HCT116 (cell line): ENCODE measurements at places on chromosomes 7 and 10.

- no peak for DNase-seq
These were observed 53.2 kb downstream of the WDFY4 start for GRCh38 chr10:48737886-48738285.

GRCh38 chr10:29470843-29471543 lies 163.8 kb downstream of the SVIL start:
- no peak for DNase-seq

DNA sequence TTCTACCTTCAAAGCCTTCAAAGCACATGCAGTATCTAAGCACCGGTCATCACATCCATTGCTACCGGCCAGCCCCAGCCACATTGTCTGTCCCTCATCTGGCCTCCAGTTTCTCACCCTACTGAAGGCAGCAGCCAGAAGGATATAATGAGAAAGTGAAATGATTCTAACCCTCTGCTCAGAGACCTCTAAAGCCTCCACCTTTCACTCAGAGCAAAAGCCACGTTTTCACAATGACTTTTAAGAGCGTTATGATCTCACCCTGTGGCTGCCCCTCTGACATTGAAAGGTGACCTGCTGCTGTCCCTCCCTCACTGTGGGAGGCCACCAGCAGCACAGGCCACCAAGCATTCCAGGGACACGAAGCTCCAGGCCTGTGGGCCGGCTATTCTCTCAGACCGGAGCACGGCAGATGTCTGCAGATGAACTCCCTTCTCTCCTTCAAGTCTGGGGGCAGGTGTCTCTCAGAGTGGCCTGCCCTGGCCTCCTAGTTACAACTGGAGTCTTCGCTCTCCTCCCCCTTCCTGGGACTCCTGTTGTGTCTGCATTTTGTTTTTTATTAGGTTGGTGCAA lies 94.9 kb upstream of the EEPD1 start:
- no peak for DNase-seq

DNA sequence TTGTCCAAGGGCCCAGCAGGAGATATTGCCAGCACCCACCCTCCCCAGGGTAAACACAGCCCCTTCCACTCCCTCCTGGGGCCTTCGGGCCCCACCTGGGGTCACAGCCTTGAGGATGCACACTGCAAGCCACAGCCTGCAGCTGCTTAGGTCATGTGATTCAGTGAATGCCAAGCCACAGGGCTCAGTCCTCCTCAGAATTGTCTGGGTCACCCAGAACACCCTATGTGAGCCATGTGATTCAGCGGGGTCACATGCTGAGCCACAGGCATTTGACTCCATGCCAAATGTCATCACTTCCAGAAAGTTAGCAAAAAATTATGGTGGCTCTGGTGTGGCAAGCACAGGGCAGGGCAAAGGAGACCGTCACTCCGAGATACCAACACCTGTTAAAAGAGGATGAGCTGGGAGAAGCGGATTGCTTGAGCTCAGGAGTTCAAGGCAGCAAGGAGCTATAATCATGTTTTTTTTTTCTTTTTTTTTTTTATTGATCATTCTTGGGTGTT lies 17.2 kb upstream of the PSAP start:
- DNase-seq = no peak

- DNase-seq = no peak
These were observed 50.8 kb downstream of the PHYHIPL start for GRCh38 chr10:59227136-59227673.

- DNase-seq = no peak
These were observed 568.3 kb downstream of the INHBA start for GRCh38 chr7:41134300-41135255.

DNA sequence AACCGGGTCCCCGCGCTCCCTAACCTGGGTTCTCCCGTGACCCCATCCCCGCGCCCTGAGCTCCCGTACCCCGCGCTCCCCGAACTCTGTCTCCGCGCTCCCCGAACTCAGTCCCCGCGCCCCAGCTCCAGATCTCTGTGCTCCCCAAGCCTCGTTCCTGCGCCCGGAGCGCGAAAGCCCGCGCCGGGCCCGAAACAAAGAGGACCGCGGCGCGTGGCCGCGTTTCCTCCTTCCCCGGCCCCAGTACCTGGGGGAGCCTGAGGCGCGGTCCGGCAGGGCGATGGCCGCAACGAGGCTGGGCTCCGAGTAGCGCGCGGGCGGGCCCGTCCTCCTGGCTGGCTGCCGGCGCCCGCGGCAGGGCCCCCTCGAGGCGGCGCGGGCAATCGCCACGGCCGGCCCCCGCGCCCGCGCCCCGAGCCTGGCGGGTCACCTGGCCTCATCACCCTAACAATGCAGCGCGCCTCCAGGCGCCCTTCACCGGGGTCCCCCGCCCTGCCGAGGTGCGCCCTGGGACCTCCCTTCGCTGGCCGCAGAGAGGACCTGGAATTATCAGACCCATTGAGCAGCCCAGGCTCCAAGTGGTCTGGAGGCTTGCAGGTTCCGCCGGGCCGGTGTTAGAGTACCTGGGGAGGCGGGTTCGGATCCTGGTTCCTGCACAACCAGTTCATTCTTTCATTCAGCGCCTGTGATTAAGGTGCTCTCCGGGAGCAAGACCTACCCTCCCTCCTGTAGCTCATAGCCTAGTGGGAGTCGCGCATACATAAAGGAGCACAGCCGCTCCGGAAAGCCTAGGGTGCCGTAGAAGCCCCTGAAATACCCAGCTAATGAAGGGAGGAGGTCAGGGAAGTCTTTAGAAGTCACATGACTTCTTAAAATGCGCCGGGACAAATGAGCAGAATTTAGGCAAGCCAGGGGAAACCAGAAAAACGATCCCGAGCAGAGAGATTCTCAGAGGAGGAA lies at the start of gene TNS3:
TNS3 (minus strand) TSS at position 308 of the 960 bp plus-strand sequence. CDS start 142,475 bp downstream, outside the sequence.
- DNase-seq = no peak

DNA sequence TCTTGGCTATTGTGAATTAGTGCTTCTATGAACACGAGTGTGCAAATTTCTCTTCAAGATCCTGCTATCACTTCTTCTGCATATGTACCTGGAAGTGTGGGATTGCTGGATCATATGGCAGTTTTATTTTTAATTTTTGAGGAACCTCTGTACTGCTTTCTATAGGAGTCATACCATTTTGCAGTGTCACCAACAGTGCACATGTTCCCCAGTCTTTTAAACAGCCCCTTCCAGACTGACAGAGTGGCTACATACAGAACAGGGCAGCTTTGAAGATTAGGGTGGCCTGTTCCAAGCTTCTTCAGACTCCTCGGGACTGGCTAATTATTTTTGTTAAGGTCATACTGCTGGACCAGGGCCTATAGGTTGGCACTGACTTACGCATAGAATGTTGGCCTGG lies 82.9 kb downstream of the AUTS2 start:
- no peak for DNase-seq

- DNase-seq = peak; percentile 21
These were observed 657 bp downstream of the HACD1 start for GRCh38 chr10:17616403-17617030.

DNA sequence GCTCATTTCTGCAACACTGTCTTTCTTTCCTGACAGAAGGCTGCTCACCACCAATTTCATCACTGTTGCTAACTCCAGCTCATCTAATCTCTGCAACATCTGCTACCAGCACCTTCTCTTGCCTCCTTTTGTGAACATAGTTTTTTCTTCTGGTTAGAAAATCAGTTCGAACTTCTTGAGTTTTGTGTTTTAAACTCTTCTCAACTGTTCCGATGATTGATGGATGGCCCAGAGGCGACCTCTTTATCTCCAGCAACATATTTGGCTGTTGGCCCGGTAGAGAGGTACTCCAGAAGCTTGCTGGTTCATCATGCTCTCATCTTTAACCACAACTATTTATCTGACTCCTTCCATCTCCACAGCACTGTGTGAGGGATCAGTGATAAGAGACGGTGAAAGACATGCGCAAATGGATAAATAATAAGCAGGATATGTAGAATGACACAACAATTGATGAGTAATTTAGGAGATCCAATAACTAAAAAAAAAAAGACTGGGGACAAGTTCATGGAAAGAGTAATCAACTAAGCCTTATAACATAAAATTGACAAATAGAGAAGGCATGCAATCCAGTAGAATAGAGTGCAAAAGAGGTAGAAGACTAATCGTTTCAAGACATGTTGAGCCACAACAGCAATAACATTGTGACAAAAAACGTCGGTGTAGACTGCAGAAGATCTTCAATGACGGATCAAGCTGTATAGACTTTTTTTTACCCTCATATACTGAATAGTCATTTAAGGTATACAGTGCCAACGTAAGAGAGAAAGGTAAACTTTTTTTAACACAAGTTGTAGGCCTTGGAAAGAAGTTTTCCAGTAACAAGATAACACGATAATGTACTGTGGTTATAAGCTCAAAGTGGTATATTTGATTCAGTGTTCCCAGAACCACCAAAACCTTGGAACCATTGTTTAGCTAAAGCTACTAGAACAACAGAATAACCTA lies 152.2 kb downstream of the CRPPA start:
- peak; percentile 72 for DNase-seq

GRCh38 chr10:13913897-13914296 lies 327.1 kb downstream of the PRPF18 start:
- no peak for DNase-seq

DNA sequence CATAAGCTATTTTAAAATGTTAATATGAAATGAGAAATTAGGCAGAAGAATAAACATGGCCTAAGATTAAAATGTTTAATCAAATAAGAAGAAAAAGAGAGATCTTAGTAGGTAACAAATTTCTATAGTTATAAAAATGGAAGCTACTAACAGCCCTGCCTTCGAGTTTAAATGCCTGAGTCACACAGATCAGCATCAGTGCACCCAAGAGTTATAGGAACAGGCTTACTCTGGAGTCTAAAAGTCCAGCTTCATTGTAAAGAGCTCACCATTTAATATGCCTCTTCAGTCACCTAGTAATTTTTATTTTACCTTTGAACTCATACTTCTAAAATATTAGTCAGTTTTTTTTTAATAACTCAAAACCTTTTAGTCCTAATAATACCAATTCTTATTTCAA lies 52.6 kb downstream of the BRI3 start:
- DNase-seq = no peak

- DNase-seq = no peak
These were observed 492.9 kb downstream of the PTPRN2 start for GRCh38 chr7:158094671-158095226.

- no peak for DNase-seq
These were observed 43.4 kb downstream of the PSPH start for GRCh38 chr7:56007891-56008290.

DNA sequence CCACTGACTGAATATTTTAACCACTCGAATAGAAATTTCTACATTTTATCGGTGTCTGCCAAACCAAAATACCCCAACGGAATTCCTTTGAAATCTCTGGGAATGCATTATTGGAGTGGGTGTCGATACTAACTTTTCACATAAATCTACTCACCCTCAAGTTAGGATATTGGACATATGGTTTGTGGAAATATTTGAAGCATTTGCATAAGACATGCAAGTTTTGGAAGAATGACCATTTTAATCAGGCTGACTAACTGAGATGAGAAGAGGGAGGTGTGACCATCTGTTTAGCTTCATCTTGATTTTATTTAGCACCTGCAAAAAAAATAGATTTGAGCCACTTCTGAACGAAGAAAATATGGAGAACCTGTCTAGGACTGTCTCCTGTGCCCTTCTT lies 61.2 kb downstream of the KLF6 start:
- DNase-seq = no peak

DNA sequence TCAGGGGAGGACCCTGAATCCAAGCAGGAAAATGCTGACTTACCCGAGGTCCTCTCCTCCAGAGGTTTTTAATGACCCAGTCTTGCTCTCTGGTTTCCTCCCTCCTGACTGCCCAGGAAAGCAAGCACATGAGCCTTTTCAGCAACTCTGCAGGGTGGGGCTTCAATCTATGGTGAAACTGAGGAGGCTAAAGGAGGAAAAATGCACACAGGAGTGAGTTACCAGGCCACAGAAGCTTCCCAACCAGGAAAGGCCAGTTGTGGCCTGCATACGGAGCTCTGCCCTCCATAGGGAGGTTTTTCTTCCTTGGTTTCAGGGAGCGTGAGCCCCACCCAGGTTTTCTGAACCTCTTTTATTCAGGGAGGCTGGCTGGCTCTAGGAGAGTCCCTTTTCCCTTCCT lies 14.1 kb upstream of the DLG5 start:
- no peak for DNase-seq

DNA sequence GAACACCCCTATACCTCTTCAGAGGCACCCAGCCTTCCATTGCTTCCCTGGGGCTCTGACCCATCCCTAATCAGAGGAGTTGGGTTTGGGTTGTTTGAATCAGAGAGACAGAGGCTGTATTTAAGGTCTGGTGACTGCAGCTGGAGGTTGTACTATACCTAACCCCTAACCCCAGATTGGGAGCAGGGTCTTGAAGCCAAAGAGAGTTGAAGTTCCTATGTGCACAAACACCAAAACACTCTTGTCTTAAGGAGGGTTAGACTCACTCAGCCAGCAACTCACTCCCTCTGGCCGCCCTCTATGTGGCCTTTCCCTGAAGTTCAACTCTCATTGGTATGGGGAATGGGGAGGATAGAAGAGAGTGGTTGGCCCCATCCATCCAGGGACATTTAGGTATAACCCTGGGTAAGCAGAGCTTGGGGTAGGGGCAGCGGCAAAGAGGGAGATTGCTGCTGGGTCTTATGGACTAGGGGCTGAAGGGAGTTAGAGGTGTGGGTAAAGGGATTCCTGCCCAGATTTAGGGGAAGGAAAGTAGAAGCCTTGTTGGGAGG lies 80.0 kb downstream of the PAX2 start:
- DNase-seq = no peak

- DNase-seq = no peak
These were observed 118.1 kb upstream of the SEM1 start for GRCh38 chr7:96827701-96828100.

- DNase-seq = no peak
These were observed 342.7 kb downstream of the GRID1 start for GRCh38 chr10:86023931-86024280.

DNA sequence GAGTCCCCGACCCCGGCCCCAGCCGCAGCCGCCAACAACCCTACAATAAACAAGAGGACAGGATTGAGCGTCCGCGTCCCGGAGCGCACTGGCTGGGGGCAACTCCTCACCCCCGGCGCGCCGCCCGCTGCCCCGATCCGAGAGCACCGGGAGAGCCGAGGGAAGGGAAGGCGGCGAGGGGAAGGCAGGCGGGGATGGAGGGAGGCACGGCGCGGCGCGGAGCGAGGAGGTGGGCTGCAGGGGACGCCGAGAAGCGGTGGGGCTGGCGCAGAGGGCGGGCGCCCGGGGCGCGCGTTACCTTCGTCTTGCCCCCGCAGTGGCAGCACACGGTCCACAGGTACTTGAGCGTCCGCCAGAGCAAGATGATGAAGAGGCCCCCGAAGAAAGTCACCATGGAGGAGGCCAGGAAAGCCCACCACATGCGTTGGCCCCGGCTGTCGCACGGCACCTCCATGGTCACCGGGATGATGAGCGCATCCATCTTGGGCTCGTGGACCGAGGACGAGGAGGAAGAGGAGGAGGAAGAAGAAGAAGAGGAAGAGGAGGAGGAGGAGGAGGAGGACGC lies 559 bp downstream of the KCNMA1 start:
- DNase-seq = no peak

DNA sequence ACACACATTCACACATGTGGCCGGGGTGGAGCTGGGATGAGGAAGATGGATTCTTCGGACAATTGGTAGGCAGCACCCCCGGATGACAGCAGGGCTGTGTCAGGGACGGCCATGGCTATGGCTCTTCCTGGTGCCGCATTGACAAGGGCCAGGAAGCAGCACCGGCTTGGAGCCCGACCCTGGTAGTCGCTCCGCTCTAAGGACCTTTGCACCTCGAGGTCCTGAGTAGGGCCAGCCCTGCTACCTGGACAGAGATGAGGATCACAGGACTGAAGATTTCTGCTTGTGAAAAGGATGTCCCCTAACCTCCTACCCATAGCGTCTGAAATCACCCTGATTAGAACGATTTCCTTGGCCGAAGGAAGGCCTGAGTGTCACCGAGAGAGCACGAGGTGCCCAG lies 134.1 kb downstream of the ADARB2 start:
- no peak for DNase-seq

- DNase-seq = no peak
These were observed 433.9 kb upstream of the ZMIZ1 start for GRCh38 chr10:78634835-78635234.

- no peak for DNase-seq
These were observed 367.8 kb upstream of the NUPR2 start for GRCh38 chr7:56483861-56484550.
